ENCODE measurements at places on chromosomes 16 and 17. TPM values are rescaled to one million over a fixed set of nuclear protein-coding genes. Genes with fewer than 3 reads are reported as not detected.
A peak's percentile ranks its signal among the peaks of the same experiment; 100 is the strongest.

- H3K4me3 ChIP-seq: no peak overlapping the region
- peaks cover 6% of the 10 kb centered on the region for H3K4me1 ChIP-seq
- no peak for DNase-seq
- H3K36me3 ChIP-seq: no peaks in the 10 kb centered on the region
Observed at GRCh38 chr16:67996666-67997065, 2.6 kb downstream of the DPEP2 start.

The TNP2 gene
- 29.8 TPM for total RNA-seq

DNA sequence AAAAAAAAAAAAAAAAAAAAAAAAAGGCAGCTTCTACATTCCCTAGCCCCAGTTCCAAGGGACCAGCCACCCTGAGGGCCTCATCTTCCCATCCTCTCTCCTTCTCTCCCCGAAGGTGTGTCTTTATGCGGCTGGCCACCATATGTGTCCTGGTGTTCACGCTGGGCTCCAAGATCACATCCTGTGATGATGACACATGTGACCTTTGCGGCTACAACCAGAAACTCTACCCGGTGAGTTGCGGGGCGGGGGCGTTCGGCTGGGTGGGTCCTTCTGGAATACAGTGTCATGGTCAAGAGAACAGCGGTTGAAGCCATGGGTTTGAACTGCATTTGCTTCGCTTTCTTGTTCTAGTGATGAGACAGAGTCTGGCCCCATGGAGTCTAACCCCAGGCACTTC is 22.6 kb upstream of the COQ7 start:
- H3K36me3 ChIP-seq: no peaks in the 10 kb centered on the region
- H3K4me1 ChIP-seq: no peaks in the 10 kb centered on the region
- DNase-seq: no peak
- no peak overlapping the region for H3K27ac ChIP-seq
- H3K27me3 ChIP-seq: no peaks in the 10 kb centered on the region

- H3K4me1 ChIP-seq: no peaks in the 10 kb centered on the region
- no peak overlapping the region for H3K27ac ChIP-seq
- H3K36me3 ChIP-seq: no peaks in the 10 kb centered on the region
- DNase-seq: no peak
Observed at GRCh38 chr16:62020681-62021080, 15.6 kb downstream of the CDH8 start.

DNA sequence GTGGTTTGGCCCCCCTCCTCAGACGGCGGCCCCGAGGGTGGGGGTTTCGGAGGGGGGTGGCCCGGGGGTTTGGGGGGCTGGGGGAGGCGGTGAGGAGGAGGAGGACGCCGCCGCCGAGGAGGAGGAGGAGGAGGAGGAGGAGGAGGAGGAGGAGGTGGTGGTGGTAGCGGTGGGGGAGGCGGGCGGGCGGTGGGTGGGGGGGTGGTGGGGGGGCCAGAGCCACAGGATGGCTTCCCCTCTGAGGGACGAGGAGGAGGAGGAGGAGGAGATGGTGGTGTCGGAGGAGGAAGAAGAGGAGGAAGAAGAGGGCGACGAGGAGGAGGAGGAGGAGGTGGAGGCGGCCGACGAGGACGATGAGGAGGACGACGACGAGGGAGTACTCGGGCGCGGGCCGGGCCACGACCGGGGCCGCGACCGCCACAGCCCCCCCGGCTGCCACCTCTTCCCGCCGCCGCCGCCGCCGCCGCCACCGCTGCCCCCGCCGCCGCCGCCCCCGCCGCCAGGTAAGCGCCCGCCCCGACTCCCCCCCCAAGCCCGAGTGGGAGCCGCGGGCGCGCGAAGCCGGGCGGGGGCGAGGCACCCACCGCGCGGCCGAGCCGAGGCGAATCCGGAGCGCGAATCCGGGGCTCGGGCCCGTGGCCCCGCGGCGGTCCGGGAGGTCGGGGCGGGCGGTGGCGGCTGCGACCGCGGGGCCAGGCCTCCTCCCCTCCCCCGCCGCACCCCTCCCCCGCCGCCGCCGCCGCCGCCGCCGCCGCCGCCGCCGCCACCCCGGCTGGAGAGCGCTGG is 3.8 kb upstream of the CHD3 start:
- H3K27ac ChIP-seq: peak overlapping the region; percentile 87
- H3K36me3 ChIP-seq: no peaks in the 10 kb centered on the region
- peak; percentile 28 for DNase-seq
- H3K4me1 ChIP-seq: peaks cover 46% of the 10 kb centered on the region
- H3K27me3 ChIP-seq: no peaks in the 10 kb centered on the region
